ENCODE measurements at places on chromosomes 5 and 9.

- DNase-seq = no peak
Measured at GRCh38 chr9:114580609-114581193, 6.9 kb upstream of the ATP6V1G1 start.

- DNase-seq = peak; percentile 48
Measured at GRCh38 chr9:137168904-137169856, 671 bp downstream of the LRRC26 start.

DNA sequence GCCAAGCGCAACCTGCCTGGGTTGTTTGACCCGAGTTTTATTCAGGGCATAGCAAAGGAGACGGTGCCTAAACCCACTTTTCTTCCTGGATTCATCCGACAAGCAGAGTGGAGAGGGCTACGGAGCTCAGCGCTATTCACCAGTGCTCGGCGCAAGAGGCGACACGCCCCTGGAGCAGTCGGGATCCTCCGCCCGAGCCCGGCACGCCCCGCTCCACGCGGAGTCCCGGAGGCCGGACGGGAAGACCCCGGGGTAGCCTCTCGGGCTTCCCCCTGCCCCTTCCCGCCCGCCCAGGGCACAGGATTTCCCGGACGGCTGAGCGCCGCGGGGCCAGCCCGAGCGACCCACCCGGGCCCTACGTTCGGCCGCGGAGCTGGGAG lies 427 bp downstream of the SERINC5 start:
- DNase-seq = peak; percentile 66

DNA sequence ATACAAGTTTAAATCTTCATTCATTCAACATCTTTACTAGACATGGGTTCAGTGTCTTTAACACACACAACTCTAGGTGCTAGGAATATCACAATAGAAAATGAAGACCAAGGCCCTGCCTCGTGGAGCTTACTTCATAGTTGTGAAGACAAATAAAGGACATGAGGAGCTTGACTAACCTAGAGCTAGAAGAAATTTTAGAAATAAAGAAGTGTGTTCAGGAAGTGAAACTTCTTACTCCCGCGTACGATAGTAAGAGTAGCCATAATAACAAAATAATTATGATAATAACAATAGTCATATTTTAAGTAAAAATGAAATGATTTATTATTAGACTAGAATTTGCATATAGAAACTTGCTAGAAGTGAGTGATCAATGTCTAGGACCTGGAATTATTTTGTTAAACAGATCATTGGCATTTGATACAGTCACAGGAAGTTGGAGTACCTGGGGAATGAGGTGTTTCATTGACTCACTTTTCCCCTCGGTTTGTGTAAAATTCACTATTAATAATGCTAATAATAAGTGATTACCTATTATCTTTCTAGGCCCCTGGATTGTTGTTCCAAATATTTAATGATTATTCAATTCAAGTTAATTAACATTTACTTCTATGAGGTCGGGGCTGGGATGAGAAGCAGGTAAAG lies 331.3 kb downstream of the NSG2 start:
- DNase-seq = no peak

- DNase-seq = no peak
Measured at GRCh38 chr5:151034422-151035379, 14.3 kb downstream of the GPX3 start.

DNA sequence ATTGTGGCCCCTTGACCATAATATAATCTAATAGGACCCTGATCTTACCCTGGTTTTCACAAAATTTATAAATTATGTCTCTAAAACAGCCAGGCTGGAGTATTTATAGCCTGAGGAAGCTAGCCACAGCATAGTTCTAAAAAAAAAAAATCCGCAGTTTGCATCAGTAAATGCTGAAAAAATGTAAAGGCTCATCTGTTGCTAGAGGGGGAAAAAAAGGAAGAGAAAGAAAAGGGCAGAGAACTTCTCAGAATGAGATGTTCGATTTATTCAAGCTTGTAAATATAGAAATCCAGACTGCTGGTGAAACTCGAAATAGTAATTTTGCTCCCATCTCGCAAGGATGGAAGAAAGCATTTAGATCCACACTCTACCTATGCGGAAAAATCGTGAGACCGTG lies 467.5 kb downstream of the NTRK2 start:
- no peak for DNase-seq

GRCh38 chr5:16768184-16768583 lies 151.4 kb upstream of the RETREG1 start:
- no peak for DNase-seq

DNA sequence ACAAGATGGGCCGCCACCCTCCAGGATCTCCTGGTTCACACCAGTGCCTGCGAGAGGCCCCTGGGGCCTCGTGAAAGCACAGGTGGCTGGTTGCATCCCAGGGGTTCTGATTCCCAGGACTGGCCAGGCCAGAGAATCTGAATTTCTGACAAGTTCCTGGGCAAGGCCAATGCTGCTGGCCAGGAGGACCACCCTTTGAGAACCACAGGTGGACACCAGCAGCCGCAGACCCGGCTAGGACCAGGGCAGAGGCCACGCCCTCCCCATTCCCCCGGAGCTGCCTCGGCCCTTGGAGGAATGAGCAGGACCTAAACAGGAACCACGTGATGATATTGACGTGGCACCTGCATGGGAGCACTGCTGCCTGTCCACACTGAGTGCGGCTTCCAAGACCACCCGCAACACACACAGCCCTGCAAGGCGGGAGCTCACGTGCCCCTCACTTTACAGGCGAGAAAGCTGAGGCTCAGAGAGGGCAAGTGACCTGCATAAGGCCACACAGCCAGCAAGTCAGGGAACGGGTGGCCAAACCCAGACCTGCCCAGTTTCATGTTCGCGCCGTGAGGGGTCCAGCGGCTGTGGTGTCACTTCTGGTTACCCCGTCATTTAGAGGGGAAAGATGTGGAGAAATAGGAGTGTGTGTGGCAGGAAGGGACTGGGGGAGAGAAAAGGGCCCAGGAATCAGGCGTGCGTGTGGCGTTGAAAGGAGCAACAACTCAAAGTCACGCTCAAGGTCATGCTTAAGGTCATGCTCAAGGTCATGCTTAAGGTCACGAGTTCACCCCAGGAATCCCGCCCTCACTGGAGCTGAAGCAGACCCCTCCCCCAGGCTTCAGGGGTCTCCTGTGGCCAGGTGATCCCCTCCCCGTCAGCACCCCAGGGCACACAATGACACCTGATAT lies 105.9 kb upstream of the IER5L start:
- no peak for DNase-seq

DNA sequence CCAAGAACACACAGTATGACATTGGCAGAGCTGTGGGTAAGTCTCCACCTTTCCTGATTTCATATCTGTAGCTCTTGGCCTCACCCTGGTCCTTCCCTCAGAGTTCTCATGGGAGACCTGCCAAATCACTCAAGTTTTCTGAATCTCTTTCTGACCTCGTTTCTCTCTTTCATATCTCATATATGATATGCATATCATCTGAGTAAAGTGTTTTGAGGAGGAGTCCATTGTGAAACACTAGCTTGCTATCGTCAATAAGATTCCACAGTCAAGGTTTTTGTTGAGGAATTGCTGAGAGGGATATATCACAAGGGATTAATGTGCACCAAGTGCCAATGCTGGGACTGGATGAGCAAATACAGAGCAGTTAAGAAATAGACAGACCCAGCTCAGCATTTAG lies 739.2 kb downstream of the BRINP1 start:
- no peak for DNase-seq

DNA sequence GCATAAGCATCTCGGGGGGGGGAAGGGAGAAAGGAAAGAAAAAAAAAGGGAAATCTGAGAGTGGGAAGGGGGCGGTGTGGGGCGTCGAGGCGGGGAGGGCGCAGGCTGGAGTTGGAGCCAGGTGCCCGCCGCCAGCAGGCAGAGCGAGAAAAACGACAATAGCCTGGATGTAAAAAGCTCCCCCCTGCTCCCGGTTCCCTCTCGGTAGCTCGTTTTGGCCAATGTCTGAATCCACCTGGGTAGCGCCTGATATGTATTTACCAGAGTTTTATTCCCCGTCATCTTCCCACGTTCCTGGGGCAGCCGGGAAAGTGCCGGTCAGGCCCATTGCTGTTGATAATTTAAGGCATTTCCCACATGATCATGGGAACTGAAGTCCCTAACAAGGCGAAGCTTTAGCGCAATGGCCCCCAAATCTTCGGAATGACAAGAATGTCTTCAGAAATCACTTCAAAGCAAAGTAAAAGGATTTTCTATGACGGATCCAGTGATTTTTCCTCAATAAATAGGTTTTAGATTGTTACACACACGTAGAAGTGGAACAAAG lies 3.0 kb upstream of the OTP start:
- DNase-seq = no peak

- peak; percentile 38 for DNase-seq
Measured at GRCh38 chr5:7856855-7857254, 5.9 kb upstream of the CFAP90 start.

DNA sequence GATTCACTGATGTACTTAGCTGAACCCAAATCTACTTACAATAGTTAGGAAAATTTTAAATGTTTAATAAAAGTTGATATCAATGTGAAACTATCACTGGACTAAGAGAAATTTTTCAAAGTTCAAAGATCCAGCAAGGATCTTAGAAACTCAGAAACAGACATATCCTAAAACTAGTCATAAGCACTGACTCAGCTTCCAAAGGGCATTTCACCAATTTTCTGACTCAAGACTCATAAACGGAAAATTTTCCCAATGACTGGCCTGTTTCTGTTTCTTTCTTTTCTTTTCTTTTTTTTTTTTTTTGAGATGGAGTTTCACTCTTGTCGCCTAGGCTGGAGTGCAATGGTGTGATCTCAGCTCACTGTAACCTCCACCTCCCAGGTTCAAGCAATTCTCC lies 66.6 kb downstream of the CDC14B start:
- peak; percentile 86 for DNase-seq

DNA sequence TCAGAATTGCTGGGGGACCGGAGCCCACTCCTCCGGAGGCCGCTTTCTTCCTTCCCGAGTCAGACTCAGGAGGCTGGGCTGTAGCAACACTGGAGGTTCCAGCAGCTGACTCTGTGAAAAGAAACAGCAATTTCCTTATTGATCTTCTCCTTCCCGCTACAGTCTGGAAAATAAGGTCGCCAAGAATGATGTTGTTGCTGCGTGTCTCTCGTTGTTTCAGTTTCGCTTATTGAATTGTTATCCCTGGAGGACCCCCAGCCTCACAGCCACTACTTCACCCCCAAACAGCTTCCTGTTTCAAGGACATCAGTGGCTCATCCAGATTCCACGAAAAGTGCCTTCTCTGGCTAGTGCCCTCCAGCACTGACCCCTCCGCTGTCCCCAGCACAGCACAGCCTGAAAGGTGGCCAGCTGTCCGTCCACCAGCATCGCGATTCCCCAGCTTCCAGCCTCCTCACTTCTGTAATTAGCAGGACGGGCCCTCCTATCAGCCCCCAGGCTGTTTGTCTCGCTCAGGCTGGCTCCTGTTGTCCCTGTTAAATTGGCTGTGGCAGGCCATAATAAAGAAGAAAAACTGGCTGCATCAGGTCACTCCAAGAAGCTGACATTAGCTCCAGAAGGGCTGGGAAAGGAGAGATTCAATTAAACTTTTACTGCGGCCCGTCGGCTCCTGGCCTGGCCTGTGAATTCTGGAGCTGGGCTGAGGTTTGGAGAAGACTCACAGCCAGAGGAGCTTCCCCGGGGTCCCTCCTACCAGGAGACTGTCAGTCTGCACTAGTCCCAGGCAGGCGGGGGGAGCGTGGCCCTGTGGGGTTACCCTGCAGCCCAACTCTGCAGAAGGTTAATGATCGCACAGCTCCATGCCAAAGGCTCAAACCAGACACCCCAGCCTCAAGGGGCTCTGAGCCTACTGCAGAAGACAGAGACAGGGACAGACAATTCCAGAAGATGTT lies 40.5 kb downstream of the OLFM1 start:
- DNase-seq = no peak

- DNase-seq = no peak
Measured at GRCh38 chr9:93184432-93185265, 710 bp downstream of the WNK2 start.

- DNase-seq = no peak
Measured at GRCh38 chr9:79000230-79001002, 571.3 kb upstream of the TLE4 start.

- DNase-seq = peak; percentile 81
Measured at GRCh38 chr9:92278110-92278509, 15.4 kb downstream of the IARS1 start.

GRCh38 chr5:166127766-166128570 lies 2163.5 kb upstream of the WWC1 start:
- DNase-seq = no peak

- no peak for DNase-seq
Measured at GRCh38 chr5:126108470-126108869, 314.7 kb upstream of the GRAMD2B start.

DNA sequence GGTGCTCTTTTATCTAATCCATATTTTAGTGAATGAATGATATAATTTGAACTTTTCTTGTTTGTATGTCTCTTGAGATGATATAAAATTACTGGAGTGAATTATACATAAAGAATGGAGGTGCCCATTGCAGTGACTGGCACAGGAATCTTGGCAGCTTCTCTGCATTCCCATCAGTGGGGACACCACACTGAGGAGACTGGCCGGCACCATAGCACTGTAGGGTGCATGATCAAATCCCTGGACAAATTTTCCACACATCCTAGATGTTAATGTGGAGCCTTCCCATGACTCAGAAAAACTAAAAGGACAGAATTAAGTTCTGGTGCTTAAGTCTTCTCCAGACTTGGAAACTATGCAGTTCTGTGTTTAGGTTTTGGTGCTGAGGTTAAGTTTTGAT lies 124.1 kb downstream of the CEP120 start:
- no peak for DNase-seq

- DNase-seq = peak; percentile 49
Measured at GRCh38 chr5:65213921-65214525, 267.7 kb downstream of the ADAMTS6 start.

- no peak for DNase-seq
Measured at GRCh38 chr9:86350006-86350760, 4.0 kb downstream of the TUT7 start.

GRCh38 chr9:125747765-125748445 lies 732 bp downstream of the PBX3 start:
- DNase-seq = peak; percentile 43

DNA sequence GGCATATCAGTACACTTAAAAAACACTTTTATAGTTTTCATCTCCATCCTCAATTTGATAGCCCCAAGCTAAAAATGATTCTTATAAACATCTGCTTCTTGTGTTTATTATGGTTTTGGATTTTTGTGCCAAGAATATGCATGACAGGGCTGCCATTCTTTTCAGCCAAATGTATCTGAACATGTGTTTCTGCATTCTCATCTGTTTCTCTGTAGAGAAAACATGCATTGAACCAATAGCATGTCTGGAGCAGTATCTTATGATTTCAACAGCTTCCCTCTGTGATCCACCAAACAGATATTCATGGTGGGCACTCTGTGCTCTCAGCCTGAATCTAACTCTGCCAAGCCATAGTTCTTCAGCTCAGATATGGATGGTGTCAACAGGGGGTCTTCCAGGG lies 99.3 kb upstream of the ERCC6L2 start:
- DNase-seq = peak; percentile 26

GRCh38 chr5:36569491-36569890 lies 36.9 kb upstream of the SLC1A3 start:
- DNase-seq = no peak

- DNase-seq = no peak
Measured at GRCh38 chr5:65075623-65076250, 307.0 kb downstream of the CWC27 start.

Measured in EL (cell line).